ENCODE measurements at places on chromosomes 5 and 9. TPM values are rescaled to one million over a fixed set of nuclear protein-coding genes. Genes with fewer than 3 reads are reported as not detected.

DNA sequence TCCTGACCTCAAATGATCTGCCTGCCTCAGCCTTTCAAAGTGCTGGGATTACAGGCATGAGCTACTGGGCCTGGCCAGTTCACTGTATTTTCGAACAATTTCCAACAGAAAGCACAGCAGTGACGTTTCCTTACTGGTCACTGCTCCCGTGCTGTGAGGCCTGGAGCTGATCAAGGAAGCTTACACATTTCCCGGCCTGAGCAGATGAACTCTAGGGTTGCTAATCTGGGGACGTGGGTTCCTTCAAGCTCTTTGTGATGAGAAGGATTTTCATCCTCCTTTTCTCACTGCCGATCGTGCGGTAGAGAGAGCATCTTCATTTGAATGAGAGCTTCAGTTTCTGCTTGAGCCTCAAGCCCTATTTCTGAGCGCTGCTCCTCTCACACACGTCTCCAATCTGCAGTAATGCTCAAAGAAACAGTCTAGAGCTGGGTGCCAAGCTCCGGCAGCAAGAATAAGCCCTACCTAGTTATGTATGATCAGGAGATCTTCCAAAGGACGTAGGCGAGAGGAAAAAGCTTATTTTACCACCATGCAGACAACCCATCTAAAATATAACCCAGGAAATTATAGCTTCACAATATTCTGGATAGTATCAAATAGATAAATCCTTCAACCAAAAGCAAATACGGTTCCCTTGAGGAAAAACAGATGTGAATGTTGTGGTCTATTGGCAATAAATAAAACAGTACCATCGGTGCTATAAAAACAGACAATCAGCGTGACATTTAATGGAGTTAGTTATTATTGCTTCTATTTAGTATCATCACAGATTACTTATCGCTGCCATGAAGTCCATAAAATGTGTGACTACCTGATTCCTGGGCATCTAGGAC lies 7.3 kb upstream of the SPATA24 start:
- peaks cover 3% of the 10 kb centered on the region for H3K36me3 ChIP-seq
- no peak for DNase-seq
- H3K4me1 ChIP-seq, result peaks cover 49% of the 10 kb centered on the region
- no peak overlapping the region for H3K4me3 ChIP-seq
- no peak overlapping the region for H3K27ac ChIP-seq

DNA sequence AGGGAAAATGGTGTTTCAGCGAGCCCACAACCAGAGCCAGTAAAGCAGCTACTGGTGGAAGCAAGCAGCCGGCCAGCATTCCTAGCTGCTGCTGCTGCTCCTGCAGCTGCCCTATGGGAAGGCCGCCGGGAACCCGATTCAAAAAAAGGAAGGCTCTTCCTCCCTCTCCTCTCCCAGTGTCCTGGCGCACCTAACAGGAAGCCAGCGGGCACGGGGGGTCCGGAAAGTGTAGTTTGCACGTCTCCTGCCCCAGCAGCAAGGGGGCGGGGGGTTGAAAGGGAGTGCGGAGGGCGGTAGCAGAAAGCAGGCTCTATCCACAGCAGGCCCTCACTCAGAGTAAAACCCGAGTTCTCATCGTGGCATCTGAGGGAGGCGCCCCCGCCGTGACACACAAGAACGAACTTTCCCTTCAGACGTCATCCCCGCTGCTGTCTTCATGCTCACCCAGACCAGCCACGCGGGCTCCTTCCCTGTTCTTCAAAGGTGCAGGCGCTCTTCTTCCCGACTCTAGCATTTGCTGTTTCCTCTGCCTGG lies 16.5 kb downstream of the GRXCR2 start:
- H3K27ac ChIP-seq, result no peak overlapping the region
- H3K4me3 ChIP-seq, result peak overlapping the region; percentile 47
- peaks cover 13% of the 10 kb centered on the region for H3K27me3 ChIP-seq
- H3K4me1 ChIP-seq, result peaks cover 8% of the 10 kb centered on the region

DNA sequence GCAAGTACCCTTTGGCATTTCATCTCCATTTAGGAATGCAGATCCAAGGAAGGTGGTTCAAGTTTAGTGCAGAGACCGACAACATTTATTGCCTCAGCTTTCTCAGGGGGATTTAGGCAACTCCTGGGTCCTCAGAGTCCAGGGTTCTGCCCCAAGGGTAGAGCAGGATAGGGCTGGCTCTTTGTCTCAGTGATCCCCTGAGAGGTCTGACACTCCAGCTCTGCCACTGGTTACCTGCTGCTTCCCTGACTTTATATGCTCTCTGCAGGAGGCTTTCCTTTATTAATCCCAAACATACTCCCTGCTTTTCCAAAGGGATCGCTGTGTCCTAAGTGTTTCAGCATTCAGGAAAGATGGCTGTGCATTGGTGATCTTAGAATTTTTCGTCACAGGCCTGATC lies 37.2 kb downstream of the TRPC7 start:
- no peaks in the 10 kb centered on the region for H3K36me3 ChIP-seq
- no peak overlapping the region for H3K4me3 ChIP-seq
- no peaks in the 10 kb centered on the region for H3K4me1 ChIP-seq
- DNase-seq, result no peak

Gene MEF2C
- total RNA-seq, result 0.53 TPM

Gene DRD1
- total RNA-seq, result not detected

Gene CDO1
- total RNA-seq, result 0.42 TPM

Measured in activated T-cell treated with anti-CD3 and anti-CD28 coated beads, Interleukin-2, amount 50 U/mL, for 72 hours (primary cell).